Activated T-helper 17 cell treated with anti-CD3 and anti-CD28 coated beads, Interleukin-2, amount 50 U/mL, for 72 hours (primary cell): ENCODE measurements at places on chromosomes 5 and 9. TPM values are rescaled to one million over a fixed set of nuclear protein-coding genes. Genes with fewer than 3 reads are reported as not detected.

DNA sequence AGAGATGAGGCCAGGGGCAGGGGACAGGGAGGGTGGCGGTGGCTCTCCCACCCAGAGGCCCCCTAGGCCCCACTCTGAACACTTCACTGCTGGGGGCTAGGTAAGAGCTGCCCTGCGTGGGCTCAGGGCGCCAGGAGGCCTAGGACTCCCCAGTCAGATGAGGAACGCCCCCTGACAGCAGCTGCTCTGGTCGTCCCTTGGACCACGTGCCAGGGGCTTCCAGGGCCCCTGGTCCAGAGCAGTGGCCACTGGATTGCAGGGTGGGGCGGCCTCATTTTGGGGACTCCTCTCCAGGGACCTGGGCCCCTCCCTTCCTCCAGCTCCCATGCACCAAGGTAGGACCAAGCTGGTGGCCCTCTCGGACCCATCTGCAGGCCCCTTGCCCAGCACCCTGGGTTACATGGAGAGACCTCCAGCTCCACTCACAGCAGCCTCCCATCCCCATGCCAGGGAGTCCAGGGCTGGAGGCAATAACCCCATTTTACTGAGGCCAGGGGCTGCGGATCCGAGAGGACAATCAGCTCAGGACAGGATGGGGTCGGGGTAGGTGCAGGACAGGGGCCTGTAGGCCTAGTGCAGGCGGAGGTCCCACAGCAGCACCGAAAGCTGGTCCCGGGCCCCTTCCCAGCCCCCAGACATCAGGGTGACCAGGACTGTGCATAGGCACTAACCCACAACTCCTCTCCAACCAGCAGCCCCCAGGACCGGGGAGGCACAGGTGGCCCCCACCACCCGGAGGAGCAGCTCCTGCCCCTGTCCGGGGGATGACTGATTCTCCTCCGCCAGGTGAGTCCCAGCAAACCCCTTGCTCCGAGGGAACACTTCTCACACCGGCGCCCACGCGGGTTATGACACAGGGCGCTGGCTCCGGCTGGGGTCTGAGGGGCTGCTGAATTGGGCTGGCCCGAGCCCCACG lies 1.5 kb downstream of the EGFL7 start:
- no peak for ATAC-seq

GRCh38 chr9:94922691-94923107 lies 196.2 kb downstream of the AOPEP start:
- ATAC-seq: no peak

DNA sequence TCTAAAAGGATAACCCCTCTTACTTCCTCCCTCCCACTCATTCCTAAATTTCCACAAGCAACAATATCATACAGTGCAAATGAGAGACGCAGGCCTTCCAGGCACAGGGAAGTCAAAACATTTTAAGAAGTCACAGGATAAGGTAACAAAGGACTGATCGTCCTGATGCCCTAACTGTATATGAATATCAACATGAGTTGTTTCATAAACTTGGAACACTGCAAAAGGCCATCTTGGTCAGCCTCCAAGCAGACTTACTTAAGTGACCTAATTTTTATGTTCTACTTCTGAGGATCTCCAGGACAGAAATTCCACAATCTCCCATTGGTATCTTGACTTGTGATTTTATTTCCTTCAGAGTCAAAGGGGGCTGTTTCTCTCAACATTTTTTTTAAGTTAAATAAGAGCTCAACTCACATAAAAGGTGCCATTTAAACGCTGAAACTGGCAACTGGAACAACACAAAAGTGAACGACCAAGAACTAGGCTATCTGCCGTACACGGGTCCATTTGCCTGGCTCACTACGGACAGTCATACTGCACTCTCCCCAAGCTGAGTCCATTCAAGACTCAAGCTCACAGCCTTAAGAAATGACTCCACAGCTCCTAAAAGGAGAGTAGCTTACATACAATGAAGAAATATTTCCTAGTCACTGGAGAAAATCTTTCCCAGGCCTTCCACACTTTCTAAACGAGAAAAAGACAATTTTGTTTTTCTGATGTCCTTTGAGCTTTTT lies 71.3 kb downstream of the LHFPL2 start:
- no peak for ATAC-seq

CDHR2 gene
- total RNA-seq: 0.50 TPM

NUDT12 gene
- total RNA-seq: 0.39 TPM

GRCh38 chr5:143355710-143356109 lies 47.8 kb downstream of the NR3C1 start:
- ATAC-seq: peak; percentile 43

GABRA6 gene
- total RNA-seq: not detected

DNA sequence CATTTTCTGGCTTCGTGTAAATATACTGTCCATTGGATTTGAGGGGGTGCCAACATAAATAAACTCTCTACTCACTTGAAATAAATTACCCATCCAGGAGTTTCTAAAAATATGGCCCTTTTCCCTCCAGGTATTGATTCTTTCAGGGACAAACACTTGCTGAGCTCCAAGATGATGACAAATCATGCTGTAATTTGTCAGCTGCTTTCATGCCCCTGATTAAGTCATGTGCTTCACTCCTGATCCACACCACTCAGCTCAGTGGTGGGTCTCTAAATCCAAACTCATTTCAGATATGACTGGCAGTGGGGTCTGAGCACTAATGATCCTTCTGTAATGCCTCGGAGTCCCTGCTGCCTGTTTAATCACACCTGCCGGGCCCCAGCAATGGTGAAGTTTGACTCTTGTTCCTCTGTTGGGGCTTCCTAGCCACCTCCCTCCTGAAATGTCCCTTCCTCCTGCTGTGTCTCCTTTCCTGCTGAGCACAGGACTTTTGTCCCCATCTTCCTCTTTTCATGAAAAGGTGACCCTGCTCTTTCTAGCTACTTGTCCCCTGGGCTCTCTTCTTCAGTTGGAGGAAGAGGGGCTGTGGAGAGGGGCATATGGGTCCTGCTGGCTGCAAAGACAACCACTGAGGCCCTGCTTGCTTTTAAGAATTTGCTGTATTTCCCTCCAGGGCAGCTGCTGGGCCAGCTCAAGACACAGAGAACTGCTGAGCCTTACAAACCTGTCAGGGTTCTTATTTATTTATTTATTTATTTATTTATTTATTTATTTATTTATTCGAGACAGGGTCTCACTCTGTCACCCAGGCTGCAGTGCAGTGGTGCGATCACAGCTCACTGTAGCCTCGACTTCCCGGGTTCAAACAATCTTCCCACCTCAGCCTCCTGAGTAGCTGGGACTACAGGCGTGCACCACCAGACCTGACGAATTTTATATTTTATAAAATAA lies 200.0 kb downstream of the ATP10B start:
- no peak for ATAC-seq

DNA sequence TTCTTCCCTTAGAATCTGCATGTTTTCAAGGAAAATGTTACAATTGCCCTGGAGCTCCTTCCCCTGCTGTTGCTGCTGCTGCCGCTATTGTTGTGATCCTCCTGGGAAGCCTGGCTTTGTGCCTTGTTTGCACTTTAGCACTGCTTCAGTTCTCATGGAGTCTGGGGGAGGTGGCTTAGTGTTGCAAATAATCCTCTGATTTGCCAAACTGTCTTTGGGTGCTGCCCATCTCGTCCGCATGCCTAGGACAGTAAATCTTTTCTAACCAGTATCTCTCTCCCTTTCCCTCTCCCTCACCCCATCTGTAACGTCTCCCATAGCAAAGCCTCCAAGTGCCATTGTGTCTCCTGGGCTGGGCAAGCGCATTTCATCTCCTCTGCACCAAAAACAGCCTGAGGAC lies 30.3 kb downstream of the FAM240B start:
- ATAC-seq: no peak

GRCh38 chr9:35518225-35518821 lies 28.4 kb downstream of the RUSC2 start:
- ATAC-seq: no peak

- ATAC-seq: no peak
These were observed 7.8 kb downstream of the DMRT2 start for GRCh38 chr9:1057910-1058309.

ARID3C gene
- total RNA-seq: 0.42 TPM

DNA sequence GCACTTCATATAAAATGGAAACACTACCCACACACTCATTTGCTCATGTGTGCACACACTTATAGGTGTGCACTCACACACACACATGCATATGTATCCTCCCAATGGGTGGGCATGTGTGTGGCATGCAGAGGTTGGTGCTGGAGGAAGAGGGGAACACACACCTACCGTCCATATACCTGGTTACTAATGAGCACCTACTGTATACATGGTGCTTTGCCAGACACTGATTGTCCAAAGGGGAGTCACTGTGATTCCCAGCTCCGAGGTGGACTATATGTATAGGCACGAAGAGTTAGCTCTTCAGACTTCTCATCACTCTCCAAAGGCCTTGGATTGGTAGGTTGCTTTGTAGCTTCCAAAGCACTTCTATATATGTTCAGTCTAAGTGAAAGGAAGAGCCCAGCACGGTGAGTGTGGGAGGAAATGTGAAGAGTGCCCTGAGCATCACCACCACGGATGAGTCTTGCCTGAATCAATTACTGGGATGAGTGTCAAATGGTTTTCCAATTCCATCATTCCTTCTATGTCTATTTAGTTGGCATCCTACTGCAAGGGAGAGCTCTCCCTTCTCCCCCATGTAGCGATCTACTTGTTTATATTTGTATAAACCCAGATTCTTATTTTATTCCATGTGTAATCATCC lies 12.6 kb upstream of the ERGIC1 start:
- ATAC-seq: no peak

CDX1 gene
- not detected for total RNA-seq

- no peak for ATAC-seq
These were observed 11.6 kb downstream of the PSIP1 start for GRCh38 chr9:15499139-15499538.
